ENCODE measurements at places on chromosomes 1 and 21.

DNA sequence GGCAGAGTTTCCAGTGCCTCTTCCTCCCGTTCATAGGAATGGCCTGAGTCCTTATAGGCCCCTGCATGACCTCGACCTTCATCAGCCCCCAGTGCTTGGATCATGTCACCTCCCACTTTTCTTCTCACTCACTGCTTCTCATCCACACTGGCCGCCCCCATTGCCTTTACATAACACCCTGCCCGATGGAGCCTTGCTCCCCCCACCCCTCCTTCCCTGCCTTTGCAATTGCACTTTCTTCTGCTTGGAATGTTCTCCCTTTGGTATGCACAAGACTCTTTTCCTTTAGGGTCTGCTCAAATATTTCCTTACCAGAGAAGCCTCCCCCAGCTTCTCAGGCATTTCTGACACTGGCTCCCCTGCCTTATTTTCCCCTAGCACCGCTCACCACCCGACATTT lies 125.2 kb upstream of the KCNJ6 start:
- no peaks in the 10 kb centered on the region for H3K27me3 ChIP-seq
- no peaks in the 10 kb centered on the region for H3K36me3 ChIP-seq
- no peaks in the 10 kb centered on the region for H3K4me1 ChIP-seq
- DNase-seq, result peak; percentile 16

DNA sequence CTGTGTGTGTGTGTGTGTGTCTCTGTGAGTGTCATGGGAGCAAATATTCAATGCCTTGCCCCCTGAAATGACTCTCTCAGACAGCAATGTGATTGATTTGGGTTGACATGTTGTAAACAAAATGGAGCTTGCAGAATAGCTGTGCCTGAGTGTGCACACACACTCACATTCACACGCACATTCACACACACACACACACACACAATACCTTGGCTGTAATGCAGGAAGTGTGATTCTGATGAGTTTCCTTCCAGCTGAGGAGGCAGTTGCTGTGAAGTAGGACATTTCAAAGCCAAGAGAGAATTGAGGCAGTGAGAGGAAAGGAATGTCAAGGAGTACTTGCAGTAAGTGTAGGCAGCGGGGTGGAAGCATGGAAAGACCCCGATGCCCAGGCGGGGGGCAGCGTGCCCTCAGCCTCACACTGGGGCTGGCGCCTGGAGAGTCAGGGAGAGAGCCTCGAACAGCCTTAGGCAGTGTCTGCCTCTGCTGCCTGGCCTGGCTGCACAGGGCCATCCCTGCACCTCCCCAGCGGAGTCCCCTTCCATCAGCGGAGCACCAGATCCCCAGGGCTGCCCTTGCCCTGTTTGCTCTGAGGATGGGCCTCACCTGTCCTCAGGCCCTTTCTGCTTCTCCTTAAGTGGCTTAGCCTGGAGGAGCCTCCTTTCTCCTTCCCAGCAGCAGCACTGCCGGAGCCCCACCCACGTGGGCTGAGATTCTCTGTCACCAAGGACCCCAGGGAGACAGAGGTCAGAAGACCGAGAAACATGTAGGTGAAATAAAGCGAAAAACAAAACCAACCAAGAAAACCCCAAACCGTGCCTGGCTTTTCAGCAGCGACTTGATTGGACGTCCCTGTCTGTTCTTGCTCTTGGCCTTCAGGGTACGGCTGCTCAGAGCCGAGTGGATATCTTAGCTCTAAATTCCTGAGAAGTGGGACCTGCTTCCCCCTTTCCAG lies 9.2 kb downstream of the VASH2 start:
- no peak overlapping the region for H3K4me3 ChIP-seq
- H3K4me1 ChIP-seq, result peaks cover 3% of the 10 kb centered on the region
- no peak for DNase-seq
- peaks cover 8% of the 10 kb centered on the region for H3K36me3 ChIP-seq
- H3K27ac ChIP-seq, result no peak overlapping the region

DNA sequence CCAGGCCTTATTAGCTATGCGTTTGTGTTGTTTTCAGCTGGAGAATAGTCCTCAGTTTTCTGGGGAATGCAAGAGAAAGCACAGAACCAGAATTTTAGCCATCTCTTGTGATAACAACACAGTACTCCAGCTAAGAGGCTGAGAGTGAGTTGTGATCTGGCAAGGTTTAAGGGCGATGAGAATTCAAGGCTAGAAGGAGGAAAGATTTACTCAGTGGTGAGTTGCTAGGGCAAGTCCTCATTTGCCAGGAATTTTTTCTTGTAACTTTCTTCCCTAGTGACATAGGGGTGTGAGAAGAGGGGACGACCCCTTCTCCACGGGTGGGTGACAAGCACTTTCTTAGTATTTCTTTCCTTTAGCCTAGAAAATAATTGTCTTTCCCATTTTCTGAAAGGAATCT lies 53.2 kb downstream of the HHAT start:
- no peak overlapping the region for H3K4me3 ChIP-seq
- H3K27ac ChIP-seq, result no peak overlapping the region
- H3K4me1 ChIP-seq, result no peaks in the 10 kb centered on the region
- H3K36me3 ChIP-seq, result no peaks in the 10 kb centered on the region
- DNase-seq, result no peak
- no peaks in the 10 kb centered on the region for H3K27me3 ChIP-seq

- no peak overlapping the region for H3K27ac ChIP-seq
- no peaks in the 10 kb centered on the region for H3K4me1 ChIP-seq
- no peaks in the 10 kb centered on the region for H3K27me3 ChIP-seq
- no peak for DNase-seq
- no peak overlapping the region for H3K4me3 ChIP-seq
- H3K36me3 ChIP-seq, result peaks cover 14% of the 10 kb centered on the region
Observed at GRCh38 chr1:117076648-117077047, 16.5 kb downstream of the TTF2 start.

DNA sequence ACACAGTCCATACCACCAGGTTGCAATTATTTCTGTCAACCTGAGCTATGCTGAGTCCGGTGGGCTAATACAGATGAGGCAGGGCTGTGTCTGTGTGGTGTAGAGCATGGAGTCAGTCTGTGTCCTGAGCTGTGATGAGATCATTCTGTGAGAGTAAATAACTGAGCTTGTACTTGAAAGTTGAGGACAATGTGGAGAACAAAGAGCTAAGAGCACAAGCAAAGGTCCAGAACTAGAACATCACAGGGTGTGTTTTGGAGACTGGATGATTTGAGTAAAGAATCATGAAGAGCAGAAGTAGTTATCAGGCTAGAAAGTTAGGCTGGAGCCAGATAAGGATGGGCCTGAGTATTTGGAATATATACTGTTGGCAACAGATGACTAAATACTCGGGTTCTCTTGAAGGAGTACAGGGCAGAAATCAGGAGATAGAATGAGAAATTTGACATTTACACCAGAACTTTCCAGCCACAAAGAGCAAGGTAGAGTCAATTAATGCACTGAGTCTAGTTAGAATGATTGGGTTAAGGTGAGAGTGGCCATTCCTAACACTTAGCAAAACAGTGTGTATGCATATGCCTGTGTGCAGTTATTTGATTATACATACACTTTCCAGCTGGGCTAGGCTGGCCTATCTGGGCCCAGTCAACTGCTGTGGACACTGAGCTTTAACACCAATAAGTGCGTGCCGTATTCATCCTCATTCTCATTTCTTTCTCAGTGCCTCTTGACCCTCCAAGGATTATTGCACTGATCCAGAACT lies 48.8 kb downstream of the LEPR start:
- no peaks in the 10 kb centered on the region for H3K36me3 ChIP-seq
- no peak overlapping the region for H3K27ac ChIP-seq
- no peak overlapping the region for H3K4me3 ChIP-seq
- H3K4me1 ChIP-seq, result no peaks in the 10 kb centered on the region

DNA sequence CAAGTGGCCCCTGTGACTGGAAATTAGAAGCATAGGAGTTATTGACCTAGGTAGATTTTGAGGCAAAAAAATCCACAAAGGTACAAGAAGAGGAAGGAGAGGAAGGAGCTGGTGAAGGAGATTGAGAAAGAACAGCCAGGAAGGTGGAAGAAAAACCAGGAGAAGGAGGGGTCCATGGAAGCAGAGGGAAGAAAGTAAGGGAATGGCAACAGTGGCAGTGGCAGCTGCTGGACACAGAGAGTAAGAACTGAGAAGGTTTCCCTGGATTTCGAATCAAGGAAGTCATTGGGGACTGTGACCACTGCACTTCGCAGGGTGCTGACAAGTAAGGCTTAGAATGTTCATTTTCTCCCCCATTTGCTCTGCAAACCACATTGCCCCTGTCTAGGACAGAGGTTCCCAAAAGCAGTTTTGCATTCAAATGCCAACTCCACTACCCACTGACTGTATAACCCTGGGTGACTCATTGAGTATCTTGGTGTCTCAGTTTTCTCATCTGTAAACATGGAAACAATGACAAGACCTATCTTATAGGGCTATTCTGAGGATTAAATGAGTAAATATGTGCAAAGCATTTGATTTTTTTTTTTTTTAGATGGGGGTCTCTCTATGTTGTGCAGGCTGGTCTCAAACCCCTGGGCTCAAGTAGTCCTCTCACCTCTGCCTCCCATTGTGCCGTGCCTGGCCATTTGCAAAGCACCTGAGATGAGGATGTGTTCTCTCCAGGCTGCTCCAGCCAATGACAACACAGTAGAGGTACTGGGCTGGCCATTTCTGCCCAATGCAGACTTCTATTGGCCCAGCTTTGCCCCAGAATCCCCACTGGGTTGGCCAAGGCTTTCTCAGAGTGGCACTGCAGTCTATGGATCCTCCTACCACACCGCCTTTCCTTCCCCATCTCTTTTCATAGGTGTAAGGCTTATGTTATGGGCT lies 9.3 kb upstream of the CAPN2 start:
- H3K4me1 ChIP-seq, result peaks cover 2% of the 10 kb centered on the region
- no peaks in the 10 kb centered on the region for H3K36me3 ChIP-seq
- no peak overlapping the region for H3K4me3 ChIP-seq

All from mesendoderm (in vitro differentiated cells).